ENCODE measurements at places on chromosomes 16 and 17.

DNA sequence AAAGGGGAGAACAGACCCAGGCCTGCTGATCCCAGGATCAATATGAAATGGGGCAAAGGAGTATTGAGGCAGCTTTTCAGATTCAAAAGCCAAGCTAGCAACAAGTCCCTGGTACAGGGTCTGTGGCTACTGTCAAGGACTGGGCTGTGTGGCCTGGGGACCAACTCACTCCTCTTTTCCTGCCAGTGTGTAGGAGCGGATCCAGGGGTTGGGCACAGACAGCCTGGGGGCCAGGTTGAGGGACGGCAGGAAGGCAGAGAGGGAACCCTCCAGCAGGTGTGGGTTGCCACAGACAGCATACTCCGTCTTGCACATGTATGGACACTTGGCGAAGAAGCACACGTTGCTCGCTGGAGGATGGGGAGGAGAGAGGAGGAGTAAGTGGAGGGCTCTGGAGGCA lies 29.6 kb downstream of the PRKAR1A start:
- no peak for DNase-seq

DNA sequence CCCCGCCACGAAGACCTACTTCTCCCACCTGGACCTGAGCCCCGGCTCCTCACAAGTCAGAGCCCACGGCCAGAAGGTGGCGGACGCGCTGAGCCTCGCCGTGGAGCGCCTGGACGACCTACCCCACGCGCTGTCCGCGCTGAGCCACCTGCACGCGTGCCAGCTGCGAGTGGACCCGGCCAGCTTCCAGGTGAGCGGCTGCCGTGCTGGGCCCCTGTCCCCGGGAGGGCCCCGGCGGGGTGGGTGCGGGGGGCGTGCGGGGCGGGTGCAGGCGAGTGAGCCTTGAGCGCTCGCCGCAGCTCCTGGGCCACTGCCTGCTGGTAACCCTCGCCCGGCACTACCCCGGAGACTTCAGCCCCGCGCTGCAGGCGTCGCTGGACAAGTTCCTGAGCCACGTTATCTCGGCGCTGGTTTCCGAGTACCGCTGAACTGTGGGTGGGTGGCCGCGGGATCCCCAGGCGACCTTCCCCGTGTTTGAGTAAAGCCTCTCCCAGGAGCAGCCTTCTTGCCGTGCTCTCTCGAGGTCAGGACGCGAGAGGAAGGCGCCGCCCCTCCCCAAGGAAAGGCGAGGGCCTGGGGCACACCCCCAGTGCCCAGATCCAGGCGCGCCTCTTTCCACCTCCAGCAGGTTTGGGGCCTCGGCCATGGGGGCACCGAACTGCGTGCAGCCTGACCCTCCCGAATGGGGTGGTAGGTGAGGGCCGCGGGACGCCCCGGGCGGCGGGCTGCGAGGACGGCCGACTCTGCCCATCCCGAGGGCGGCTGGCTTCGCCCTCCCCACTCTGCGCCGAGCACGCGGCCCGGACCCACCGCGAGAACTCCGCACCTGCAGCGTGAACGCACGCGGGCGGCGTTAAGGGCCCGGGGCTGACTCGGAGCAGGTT lies 664 bp downstream of the HBQ1 start:
- peak; percentile 86 for DNase-seq

DNA sequence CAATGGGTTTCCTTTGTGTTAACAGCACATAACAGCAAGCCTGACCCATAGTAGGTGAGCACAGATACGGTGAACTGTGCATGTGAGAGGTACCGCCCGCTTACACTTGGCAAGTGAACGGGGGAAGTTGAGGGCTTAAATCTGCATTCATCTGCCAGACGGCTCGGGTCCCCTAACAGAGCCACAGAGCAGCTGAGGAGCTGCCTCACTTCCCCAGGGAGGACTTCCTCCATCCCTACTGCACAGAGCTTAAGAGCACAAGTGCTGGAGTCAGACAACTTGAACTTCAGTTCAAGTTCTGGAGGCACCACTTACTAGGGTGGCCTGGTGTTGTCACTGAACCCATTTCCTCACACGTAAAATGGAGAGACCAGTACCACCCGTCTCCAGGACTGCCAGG lies 13.4 kb downstream of the RAB5C start:
- no peak for DNase-seq

DNA sequence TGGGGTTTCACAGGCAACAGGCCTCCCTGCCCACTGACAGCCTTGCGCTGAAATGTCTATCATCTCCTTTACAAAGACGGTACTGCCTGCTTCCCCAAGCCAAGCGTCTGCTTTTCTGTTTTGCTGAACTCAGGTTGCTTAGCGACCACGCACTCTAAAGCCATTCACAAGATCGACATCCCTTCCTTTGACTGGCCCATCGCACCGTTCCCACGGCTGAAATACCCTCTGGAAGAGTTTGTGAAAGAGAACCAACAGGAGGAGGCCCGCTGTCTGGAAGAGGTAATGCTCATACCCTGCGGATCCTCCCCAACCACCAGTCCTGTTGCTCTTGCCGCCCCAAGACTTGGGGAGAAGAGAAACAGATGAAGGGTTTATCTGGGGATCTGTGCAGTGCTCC lies 28.7 kb downstream of the TMEM186 start:
- DNase-seq = no peak

DNA sequence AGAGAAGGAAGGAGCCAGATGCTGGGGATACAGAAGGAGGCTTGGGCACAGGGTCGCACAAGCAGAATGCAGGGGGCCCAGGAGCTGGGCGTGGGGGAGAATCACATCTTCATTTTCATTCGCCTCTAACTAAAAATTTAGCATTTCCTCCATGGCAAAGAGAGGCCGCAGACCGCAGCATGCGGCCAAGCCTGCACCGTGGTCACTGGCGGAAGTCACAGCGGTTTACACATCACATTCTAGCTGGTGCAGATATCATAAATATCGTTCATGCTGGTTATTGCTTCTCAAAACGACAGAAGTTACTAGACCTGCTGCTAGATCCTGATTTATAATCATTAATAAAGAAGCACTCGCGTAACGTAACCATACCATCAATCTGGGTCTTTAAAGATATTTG lies 162.0 kb downstream of the NTN1 start:
- DNase-seq = no peak

DNA sequence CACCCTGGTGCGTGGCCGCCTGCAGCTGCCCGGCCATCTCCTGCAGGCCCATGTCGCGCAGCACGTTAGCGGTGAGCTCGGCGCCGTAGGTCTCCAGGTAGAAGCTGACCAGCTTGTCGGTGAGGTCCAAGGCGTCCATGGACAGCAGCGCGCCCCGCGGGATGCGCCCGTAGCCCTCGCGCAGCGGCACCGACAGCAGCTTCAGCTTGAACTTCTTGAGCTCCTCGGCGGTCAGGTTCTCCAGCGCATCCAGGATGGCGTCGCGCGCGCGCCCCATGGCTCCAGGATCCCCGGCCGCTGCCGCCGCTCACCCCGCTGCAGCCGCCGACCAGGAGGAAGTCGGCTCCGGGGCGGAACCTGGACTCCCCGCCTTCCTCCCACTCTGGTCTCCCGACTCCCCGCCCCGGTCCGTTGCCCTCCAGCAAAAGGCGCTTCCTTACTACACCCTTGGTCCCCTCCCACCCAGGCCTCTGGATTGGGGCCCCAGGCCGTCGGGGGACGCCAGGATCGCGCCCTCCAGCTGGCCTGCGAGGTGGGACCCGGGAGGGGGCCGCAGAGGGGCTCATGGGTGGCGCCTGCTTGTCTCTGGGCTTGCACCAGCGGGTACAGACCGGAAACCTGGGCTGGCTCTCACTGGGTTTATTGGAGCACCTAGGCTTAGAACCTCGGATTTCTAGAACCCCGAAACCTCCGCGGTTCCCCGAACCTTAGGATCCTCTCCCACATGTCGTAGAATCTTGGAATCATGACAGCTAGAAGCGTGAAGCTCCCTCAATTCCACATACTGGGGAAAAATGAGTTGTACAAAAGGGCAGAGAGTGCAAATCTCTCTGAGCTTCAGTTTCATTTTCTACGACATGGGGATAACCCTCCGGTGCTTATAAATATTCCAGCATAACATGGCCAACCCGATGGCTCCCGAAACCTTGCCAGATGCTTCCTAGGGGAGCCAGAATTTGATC lies at the start of gene PYCARD:
TSS of gene PYCARD (minus strand) at position 347 of the 962 bp plus-strand sequence. CDS start at position 277, 70 bp downstream.
- peak; percentile 25 for DNase-seq

GRCh38 chr16:80812593-80812992 lies 8.2 kb upstream of the CDYL2 start:
- no peak for DNase-seq

DNA sequence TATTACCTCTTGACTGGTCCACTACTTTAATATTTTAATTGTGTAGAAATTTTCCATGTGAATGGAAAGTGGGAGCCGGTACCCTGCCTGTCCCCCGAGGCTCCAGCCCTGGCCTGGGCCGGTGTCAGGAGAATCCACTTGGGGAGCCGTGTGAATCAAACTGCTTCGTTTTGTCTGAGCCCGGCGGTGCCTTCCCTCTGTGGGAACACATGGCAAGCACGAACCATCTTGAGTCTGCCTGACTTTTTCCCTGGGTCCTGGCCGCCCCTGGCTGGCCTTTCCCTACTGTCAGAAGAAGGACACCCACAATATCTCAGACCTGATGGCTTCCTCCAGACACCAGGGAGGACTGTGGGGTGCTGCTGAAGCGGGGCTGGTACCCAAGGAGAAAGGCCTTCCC lies 12.4 kb upstream of the MYO15B start:
- no peak for DNase-seq
